Osteoblast (primary cell): ENCODE measurements at places on chromosomes 3 and 15. TPM values are rescaled to one million over a fixed set of nuclear protein-coding genes. Genes with fewer than 3 reads are reported as not detected.

- DNase-seq: no peak
These were observed 120.0 kb downstream of the CYP19A1 start for GRCh38 chr15:51218299-51218938.

- DNase-seq: no peak
These were observed 984 bp upstream of the DUT start for GRCh38 chr15:48330105-48330785.

DNA sequence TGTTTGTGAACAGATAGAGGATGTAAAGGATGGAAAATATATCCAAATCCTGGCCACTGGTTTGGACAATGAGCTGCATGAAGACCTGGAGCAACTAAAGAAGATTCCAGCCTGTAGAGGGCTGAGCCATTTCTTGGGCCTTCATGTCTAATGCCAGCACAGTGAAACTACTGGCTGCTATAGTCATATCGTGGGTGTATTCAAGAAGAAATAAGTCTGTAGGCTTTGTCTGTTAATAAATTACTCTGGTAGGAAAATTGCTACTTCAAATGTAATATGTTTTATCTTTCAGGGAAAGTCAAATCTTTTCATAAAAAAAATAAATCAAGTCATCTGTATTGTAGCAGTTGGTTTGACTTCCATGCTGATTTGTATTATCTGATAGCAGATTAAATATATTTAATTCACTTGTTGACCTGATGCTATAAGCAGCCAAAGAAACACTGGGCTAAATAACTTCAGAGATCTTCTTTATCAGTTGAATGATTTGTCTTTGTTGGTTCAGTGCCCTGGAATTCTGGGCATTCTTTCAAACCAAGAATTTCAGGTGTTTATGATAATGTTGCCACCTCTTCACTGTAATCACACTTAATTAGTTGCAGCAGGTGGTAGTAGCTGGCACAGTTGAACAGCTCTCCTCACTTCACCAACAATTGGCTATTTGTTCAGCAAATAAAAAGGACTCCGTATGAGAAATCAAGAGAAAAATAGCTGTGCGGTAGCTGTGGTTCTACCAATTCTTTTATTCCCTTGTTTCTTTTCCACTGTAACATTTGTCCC, 1109.5 kb downstream of the NSUN3 start:
- DNase-seq: no peak

GRCh38 chr15:92807971-92808571, 92.1 kb upstream of the CHD2 start:
- peak; percentile 77 for DNase-seq

GRCh38 chr3:117706037-117706436, 996.5 kb downstream of the TUSC7 start:
- peak; percentile 84 for DNase-seq

The IGF2BP2 gene
- 80.4 and 81.8 TPM in 2 replicates for total RNA-seq

DNA sequence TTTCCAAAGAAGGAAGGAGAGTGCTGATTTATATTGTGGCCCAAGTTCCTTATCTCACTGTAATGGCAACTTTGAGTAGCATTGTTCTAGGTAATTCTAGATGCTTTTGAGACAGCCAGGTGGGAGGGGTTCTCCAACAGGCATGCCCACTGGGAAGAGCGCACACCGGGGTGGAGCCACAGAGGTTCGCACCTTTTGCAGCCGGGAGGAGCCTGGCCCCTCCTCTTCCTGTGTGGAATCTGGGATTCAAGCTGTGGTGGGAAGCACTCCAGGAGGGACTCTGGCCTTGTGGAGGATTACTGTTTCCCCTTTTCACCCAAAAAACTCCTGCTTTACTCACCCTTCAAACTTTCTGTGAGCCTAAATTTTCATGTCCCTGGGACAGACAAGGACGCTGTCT, 53.1 kb downstream of the CFAP20DC start:
- DNase-seq: no peak

The RFX7 gene
- 7.6 and 8.5 TPM in 2 replicates for total RNA-seq

- DNase-seq: no peak
These were observed 38.0 kb upstream of the MRPL3 start for GRCh38 chr3:131540821-131541220.

GRCh38 chr3:52742418-52743041, 28.2 kb downstream of the NEK4 start:
- no peak for DNase-seq

DNA sequence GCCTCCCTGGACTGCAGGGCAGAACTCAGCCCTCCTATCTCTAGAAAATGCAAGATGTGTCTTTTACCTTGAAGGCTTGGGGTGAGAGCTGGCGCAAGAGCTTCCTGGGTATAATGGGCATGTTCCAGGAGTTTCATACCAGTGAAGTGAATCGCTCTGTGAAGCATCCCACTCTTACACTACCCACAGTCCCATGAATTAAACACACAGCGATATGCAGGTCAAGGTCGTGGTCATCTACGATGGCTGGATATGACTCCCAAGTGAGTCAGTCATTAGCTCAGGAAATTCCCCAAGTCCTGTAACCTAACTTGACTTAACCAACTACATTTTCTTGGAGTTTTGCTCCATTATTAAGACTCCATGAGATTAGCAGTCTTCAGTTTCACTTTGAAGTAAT, 439.7 kb downstream of the NTRK3 start:
- DNase-seq: peak; percentile 81

DNA sequence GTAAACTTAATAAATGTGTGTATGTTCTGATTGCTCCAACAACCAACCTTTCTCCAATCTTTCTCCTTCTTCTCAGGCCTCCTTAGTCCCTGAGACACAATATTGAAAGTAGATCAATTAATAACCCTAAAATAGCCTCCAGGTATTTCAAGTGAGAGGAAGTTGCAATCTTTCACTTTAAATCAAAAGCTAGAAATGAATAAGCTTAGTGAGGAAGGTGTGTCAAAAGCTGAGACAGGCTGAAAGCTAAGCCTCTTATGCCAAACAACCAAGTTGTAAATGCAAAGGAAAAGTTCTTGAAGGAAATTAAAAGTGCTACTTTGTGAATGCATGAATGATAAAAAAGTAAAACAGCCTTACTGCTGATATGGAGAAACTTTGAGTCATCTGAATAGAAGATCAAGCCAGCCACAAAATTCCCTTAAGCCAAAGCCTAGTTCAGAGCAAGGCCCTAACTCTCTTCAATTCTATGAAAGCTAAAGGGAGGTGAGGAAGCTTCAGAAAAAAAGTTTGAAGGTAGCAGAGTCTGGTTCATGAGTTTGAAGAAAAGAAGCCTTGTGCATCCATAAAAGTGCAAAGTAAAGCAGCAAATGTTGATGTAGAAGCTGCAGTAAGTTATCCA, 38.6 kb downstream of the CCDC80 start:
- no peak for DNase-seq

GRCh38 chr3:155019575-155019974, 60.5 kb upstream of the MME start:
- DNase-seq: no peak

GRCh38 chr3:12442654-12443501, 41.4 kb upstream of the TSEN2 start:
- DNase-seq: peak; percentile 58
